ENCODE measurements at places on chromosomes 16 and 17.

DNA sequence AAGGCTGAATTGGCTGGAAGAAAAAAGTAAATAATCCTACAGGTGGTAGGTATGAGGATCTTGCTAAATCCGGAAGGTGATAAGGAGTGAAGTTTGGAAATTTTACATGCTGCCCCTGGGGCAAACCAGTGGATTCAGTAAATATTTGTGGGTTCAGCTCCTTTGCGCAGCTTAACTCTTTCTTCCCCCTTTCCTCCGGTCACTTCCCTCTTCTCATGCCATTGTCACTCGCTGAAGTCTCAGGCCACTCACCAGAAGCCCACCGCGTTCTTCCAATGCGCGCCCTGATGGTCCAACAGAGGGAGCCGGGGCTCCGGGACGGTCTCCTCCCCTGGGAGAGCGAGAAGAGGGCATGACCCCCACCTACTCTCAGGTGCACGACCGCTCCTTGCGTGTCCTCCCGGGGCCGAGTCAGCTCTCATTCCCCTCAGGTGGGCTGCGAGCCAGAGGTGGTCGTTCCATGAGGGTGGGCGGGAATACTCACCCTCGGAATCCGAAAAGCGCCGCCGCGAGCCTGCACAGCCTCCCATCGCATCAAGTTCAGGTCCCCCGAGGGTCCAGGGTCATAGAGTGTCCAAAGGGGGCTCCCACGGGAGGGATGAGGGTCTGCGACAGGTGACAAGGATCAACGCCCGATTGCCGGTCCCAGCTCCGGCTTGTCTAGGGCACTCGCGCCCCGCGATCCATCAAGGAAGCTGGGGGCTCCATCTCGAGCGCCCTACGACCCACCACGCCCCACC lies 474 bp downstream of the CLN3 start:
- no peak for DNase-seq

GRCh38 chr17:80833952-80834892 lies 157.4 kb upstream of the CHMP6 start:
- DNase-seq = no peak

GRCh38 chr17:29764748-29765147 lies 142.0 kb upstream of the CORO6 start:
- DNase-seq = no peak

DNA sequence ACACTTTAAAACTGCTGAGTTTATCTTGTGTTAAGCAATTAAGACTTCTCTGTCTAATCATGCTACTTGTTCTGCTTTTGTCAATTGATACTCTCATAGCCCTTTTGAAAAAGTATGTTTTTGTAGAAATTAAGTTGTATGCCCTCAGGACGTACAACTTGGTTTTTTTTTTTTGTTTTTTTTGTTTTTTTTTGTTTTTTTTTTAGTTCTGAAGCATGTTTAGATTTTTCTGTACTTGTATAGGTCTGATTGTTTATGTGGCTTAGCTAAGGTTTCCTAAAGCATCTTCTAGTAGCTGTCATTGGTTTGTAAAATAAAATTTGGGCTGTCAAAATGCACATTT lies 21.4 kb downstream of the HAPSTR1 start:
- no peak for DNase-seq

- no peak for DNase-seq
Measured at GRCh38 chr16:8916541-8917225, 34.5 kb downstream of the LITAFD start.

GRCh38 chr16:1102921-1103635 lies 7.0 kb upstream of the C1QTNF8 start:
- no peak for DNase-seq

DNA sequence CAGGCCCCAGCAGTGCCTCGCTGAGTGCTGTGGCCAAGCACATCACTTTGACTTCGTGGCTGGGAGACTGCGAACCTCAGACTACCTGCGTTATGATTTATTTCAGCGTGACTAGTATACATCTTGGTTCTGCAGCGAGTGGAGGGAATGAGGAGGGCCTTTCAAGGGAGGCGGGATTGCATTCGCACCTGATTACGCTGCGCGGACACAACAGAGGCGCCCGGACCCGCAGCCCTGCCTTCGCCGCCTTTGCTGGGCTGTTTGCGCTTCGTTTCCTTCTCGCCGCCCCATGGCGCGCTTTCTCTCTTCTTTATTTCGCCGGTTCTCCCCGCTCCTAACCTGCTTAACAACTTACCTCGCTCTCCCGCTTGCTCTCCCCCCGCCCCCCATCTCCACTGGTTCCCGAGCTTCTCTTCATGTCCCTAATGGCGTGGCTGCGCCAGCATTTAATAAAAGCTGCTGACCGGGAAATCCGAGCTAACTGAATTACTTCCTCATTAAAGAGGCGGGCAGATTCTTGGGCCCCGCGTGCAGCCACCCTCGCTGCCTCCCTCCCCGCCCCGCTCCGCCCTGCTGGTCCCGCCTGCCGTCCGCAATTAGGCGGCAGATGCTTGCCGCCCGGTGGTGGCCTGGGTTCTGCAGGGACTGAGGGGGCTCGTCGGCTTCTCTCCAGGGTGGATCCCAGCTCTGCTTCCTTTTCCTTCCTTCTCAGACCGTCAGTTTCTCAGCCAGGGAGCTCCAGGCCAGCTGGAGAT lies 257.6 kb upstream of the SDK2 start:
- no peak for DNase-seq

GRCh38 chr16:7861891-7862582 lies 529.4 kb downstream of the RBFOX1 start:
- no peak for DNase-seq

DNA sequence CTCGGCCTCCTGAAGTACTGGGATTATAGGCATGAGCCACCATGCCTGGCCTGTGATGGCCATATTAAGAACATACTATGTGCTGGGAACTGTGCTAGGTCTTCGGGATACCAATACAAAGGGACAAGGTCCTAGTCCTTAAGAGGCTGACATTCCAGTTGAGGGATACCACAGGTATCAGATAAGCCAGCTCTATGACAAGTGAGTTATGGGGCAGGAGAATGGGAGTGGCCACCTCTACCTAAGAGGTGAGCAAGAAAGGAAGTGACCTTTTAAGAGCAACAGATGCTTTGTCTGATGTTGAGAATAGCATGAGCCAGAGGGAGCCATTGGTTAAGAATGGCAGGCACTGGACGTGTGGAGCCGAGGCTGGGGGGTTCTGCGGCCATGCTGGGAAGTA lies 27.0 kb downstream of the ADORA2B start:
- DNase-seq = no peak

DNA sequence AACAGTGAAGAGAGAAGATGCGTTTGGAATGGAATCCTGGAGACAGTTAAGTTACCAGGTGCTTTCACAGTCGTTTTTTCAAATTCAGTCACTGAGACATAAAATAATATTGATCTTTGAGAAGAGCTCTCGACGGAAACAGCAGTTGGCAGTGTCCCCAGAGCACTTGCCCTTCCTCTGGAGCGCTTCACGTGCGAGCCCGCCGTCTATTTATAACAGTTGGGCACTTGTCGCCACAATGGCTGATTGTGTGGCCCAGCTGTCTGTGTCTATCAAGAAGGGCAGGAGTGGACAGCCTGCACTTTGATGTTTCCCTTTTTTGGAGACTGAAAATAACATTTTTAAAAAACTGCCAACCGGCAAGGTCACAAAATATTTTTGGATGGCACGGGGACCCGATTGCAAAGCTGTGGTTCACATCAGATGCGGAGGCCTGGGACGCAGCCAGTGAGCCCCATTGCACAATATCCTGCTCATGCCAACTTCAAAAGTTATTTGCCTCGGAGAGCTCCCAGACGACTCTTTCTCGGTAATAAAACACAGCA lies 62.9 kb downstream of the ADCY9 start:
- DNase-seq = no peak

GRCh38 chr16:77894162-77894561 lies 105.8 kb downstream of the VAT1L start:
- no peak for DNase-seq

DNA sequence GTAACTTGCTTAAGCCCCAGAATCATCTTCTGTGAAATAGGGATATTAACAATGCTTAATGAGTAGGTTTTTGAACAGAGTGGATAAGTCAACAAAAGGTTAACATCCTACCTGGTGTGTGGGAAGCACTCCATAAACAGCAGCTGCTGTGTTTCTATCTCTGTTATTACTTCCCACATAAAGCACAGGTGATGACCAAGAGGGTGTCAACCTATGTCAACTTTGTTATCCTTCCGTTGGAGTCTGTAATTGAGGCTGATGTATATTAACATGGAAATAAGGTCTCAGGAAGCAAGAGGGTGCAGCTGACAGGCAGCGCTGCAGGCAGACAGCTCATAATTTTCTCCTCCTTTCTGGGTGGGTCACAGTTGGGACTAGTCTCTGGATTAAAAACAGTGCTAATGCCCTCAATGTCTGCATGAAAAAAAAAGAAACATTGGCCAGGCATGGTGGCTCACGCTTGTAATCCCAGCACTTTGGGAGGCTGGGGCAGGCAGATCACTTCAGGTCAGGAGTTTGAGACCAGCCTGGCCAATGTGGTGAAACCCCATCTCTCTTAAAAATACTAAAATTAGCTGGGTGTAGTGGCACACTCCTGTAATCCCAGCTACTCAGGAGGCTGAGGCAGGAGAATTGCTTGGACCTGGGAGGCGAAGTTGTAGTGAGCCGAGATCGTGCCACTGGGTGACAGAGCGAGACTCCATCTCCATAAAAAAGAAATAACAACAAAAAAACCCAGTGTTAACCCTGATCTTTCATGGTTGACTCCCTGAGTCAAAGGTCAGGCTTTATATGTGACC lies 269.6 kb downstream of the SNX29 start:
- no peak for DNase-seq

DNA sequence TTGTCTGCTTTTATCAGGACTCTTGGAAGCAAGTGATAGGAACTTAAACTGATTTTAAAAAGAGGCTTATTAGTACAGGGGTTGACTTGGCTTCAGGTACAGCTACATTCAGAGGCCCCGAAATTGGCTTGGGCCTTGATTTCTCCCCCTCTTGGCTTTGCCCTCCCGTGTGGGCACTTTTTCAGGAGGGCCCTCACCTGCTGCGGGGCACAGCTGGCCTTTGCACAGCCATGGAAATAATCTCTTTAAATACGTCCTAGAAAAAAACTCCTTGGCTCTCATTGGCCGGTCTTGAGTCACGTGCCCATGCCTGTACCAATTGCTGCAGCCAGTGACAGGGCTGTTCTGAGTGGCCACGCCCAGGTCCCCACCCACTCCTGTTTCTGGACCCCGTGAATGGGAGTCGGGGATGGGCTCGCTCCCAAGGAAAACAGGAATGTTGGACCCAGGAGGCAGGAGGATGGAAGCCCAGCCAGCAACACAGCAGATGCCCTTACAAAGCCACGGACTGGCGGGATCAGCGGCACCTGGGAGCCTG lies 15.0 kb downstream of the CA5A start:
- no peak for DNase-seq
